AG04449 (cell line): ENCODE measurements at places on chromosomes 4 and X.

GRCh38 chr4:155900381-155900780, 3.1 kb upstream of the TDO2 start:
- no peak for DNase-seq

GRCh38 chr4:75790024-75790423, 65.6 kb downstream of the USO1 start:
- no peak for DNase-seq

DNA sequence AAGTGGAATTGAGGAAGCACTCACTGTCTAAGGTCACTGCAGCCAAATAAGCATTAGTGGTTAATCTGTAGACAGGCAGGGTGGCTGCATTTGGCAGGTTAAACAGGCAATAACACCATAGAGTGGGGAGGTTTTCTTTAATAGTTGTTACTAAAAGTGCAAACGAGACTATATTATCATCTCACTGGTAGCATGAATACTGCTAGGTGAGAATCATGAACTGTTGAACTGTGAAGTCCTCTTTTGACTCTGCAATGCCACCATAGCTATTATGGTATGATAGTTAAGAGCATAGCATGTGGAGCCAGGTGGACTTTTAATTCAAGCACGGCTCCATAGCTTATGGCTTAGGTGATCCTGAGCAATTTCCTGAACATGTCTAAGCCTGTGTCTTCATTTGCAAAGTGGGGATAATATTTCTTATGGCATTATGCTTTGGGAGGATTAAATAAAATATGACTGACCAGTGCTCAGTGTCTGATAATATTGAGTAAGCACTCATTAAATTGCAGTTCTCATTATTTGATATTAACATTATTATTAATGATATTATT, 235.6 kb upstream of the HHIP start:
- no peak for DNase-seq

- DNase-seq, result no peak
These were observed 339.1 kb downstream of the DCHS2 start for GRCh38 chr4:154152546-154152945.

DNA sequence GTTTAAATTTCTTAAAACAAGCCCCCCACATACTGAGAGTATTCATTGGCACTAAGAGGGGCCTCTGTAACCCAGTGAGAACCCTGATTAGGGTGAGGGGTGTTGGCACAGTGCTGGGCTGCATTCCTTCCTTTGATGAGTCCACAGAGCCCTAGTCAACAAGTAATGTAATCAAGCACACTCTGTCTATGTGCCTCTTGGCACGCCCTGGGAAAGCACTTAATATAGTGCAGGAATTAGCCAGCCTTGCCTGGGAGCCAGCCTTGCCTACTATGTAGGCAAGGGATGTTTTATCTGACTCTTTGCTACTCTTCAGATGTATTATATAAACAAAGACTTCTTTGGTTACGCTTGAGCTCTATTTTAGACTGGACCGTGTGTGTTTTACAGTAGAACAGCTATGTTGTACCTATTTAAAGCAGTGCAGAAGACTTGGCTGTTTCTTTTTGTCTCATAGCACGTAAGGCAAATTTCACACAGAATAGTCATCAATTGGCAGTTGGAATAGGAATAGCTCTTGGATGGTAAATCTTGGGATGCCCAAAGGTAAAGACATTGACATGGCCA, 64.3 kb downstream of the FRAS1 start:
- DNase-seq, result no peak

DNA sequence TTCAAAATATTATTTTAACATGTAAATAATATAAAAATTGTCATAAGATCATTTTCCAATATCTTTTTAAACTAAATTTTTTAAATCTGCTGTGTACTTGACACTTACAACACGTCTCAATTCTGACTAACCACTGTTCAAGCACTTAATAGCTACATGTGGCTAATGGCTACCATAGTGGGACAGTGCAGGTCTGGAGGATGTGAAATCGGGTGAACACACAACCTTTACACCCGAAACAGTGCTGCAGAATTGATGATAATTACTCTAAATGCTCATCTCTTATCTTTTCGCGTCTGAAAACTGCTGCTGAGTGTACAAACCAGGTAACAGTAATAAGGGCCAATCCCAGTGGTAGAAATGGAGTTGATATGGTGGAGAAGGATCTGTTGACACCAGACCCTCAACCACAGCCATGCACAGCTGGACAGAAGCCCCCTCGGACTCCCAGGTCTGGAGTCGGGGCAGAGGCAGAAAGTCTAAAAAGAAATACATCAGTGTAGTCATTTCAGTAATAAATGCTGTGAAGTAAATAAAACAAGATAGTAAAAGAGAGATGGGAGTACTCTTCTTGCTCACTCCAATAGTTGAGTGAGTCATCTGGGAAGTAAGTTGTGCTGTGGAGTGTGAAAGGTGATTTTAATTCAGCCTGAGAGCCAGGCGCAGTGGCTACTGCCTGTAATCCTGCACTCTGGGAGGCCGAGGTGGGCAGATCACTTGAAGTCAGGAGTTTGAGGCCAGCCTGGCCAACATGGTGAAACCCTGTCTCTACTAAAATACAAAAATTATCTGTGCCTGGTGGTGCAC, 150.0 kb downstream of the CBR4 start:
- DNase-seq, result no peak

GRCh38 chr4:2936773-2937145, 26.4 kb downstream of the NOP14 start:
- DNase-seq, result no peak

DNA sequence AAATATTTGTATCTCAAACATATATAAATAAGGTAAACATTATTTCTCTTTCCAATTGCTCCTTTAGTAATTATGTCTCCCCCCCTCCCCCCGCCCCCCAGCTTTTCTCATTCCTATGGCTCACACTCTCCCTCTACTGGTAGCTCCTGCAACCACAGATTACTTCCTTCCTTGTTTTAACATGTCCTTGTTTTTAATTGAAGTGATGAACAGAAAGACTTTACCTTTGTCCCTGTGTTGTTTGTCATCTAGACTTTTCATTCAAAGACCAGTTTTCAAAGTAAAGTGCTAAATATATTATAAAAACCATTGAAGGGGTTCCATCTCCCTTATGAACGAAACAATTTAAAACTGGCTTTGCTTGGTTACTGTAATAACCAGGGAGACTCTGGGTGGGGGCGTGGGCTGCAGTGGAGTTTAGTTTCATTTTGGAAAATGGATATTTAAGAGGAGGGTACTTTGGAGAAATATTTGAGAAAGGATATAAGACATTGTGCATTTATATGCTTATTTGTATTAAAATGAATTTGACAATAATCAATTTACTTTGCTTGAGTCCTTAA, 352.9 kb downstream of the RAPGEF2 start:
- no peak for DNase-seq

DNA sequence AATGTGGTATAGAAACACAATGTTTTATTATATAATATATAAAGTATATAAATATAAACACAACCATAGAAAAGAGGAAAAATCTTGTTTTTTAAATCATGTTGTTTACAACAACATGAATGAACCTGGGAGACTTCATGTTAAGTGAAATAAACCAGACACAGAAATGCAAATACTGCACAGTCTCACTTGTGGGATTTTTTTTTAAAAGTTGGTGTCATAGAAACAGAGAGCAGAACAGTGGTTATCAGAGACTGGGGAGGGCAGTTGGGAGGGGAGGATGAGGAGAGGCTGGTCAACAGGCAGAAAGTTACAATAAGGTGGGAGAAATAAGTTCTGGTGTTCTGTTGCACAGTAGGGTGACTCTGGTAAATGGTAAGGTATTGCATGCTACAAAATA, 57.1 kb downstream of the FREM3 start:
- no peak for DNase-seq

GRCh38 chr4:48178931-48179330, 44.9 kb upstream of the TXK start:
- no peak for DNase-seq

GRCh38 chr4:83890231-83890630, 354.3 kb downstream of the GPAT3 start:
- no peak for DNase-seq

GRCh38 chr4:110172972-110173371, 25.4 kb downstream of the ELOVL6 start:
- DNase-seq, result no peak

DNA sequence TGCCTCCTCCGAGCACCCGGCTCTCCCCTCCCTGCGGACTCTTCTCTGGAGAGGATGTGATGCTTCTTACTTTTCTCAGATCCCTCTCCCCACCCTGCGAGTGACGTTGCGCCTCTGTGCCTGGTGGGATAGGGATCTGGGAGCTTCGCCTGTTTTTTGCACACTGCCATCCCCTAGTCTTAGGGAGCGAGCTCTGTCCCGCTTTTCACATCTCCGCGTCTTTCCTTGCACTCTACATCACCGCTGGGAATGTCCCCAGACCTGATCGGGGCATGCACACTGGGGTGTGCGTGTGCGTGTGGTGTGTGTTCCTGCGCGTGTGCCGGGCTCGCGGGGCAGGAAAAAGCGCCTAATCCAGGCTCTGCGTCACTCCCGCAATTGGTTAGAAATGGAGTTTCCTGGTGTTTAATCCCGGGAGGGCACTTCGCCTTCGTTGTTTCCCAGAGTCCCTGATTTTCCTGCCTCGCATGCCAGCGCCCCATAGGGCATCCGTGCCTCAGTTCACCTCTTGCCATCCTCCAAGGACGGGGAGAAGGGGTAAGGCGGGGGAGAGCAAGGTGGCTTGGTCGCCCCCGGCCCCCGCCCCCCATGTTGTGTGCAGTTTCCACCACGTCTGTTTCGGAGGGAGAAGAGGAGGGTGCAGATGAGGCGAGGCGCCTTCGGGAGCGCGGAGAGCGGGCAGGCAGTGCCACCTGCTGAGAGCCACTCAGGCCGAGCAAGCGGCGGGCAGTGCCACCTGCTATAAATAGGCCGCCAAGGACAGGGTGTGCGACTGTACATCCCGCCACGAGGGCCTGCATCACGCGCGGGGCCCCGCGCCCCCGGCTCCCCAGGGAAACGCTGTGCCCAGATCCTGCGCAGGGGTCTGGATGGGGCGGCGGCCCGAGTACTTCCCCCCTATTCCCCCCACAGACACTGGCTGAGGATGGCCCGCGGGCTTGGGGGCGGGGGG, 759 bp upstream of the TBC1D1 start:
- DNase-seq, result no peak

DNA sequence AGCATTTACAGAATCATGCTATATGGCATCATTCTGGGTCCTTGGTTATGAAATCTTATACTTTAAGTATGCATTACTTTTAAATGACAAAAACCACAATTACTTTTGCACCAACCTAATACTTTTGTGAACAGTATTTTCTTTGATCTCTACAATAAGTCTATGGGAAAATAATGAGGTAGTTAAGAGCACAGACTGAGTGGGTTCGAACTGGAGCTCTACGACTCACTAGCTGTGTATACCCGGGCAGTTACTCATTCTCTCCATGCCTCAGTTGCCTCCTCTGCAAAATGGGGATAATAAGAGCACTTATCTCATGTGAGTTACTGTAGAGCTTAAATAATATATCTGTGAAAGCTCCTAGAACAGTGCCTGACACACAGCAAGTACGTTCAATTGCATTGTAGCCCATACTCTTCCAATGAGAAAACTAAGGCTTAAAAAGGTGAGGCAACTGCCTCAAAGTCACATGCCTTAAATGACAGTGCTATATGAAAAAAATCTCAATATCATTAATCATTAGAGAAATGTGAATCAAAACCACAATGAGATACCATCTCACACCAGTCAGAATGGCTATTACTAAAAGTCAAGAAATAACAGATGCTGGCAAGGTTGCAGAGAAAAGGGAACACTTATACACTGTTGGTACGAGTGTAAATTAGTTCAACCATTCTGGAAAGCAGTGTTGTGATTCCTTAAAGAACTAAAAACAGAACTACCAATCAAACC, 151.5 kb downstream of the CHIC2 start:
- DNase-seq, result no peak

DNA sequence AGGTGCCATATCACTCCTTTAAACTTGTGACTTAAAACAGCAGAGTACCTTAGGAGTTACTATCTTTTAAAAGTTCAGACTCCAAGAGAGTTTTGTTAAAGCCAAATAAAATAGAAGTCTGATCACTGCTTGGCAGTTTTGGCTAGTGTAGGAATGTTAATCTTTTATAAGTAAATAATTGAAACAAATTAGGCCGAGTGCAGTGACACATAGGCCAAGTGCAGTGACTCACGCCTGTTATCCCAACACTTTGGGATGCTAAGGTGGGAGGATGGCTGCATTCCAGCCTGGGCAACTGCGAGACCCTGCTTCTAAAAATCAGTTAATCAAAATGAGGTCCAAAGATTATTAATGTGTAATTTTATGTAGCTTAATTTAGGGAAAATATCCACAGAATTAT, 37.2 kb downstream of the WDR44 start:
- DNase-seq, result no peak

DNA sequence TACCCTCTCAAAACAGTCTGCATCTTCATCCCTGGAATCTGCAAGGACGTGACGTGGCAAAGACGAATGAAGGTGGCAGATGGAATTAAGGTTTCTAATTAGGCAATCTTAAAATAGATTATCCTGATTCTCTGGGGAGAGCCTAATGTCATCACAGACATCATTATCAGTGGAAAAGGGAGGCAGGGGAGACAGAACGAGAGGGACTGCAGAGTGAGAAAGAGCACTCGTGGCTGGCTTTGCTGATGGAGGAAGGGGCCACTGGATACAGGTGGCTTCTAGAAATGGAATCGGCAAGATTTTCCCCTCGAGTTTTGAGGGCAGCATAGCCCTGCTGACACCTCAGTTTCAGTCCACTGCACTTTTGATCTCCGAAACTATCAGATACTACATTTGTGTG, 110.6 kb downstream of the ASMT start:
- no peak for DNase-seq

DNA sequence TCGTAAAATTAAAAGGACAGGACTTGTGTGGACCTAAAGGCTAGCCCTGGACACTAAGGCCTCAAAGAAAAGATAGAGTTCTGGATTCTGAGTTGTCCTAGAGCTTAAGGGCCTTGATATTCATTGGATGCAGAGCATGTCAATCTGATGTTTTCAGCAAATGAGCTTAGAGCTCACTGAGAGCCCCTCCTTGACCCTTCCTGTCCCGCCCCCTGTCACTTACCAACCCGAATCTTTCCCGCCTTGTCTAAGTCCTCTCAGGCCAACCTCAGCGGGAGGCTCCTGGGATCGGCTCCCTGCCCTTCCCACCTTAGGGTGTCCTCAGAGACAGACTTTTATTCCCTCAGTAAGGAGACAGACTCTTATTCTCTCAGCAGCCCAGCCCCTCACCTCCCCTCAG, at the start of gene CT47C1:
CT47C1 (plus strand) TSS at position 250 of the 400 bp plus-strand sequence. CDS start 233 bp downstream, outside the sequence.
- DNase-seq, result no peak

GRCh38 chr4:95610061-95610569, 61.3 kb upstream of the UNC5C start:
- no peak for DNase-seq

DNA sequence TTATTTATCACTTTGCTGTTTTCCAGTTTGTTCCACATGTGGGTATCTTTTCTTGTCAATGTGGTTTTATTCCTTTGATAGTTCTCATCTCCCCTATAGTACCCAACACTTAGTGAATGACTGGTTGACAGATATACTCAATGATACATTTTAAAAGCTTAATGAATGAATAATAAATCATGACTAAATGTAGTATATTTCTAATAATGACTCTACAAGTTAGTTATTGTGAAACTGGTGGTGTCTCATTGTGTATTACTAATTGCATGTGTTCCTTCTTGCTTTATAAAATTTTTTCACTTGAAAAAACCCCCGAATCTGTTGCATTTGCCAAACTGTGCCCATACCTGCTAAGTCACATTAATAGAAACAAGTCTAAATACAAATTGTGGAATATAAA, 95.4 kb downstream of the MBNL3 start:
- DNase-seq, result no peak
